H9 (cell line): ENCODE measurements at places on chromosomes 13 and 19.
A peak's percentile ranks its signal among the peaks of the same experiment; 100 is the strongest.

DNA sequence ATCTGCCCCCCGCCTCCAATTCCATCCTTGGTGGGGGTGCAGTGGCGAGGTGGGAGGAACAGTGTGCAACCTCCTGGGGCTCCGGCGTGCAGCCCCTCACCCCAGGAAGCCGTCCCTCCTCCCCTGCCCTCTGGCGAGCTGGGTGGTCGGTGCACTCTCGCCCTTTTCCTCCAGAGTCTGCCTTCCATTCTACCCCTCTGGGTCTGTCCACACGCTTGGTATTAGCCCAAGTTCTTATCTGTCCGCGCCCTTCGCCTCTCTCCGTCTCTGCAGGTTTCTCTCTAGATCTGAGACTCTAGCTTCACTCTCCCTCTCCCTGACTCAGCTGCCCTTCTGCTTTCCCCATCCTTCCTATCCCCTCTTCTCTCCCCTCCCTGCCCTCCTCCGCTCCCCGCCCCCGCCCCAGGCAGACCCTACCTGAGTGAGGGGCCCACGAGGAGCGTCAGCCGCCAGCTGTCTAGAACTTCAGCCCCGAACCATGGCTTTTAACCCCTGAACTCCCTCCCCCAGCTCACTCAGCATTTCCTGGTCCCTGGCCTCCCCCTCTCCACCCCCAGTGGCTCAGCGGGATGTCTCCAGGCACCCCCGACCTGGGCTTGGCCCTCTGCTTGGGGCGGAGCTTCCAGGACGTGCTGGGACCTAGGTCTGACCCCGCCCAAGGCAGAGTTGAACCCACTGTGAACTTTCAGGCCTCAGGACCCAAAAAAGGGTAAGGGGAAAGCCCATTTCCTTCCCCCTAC lies 499 bp upstream of the KLK13 start:
- DNase-seq = peak; percentile 28

DNA sequence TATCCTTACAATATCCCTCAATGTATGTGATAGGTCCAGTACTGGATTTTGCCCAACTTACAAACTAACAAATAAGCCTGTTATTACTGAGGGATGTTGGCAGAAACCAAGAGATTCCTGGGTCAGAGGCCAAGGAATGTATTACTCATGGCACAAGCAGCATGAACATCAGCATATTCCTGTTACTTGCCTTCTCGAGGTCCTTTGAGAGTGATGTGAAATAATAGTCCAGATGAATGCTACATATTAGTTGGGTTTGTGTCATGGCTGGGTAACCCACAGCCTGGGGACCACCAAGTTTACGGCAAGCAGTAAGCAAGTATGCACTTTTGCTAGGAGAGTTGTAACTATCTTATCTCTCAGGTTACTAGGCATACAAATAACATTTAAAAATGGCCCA lies 384.5 kb upstream of the GPC6 start:
- DNase-seq = no peak

DNA sequence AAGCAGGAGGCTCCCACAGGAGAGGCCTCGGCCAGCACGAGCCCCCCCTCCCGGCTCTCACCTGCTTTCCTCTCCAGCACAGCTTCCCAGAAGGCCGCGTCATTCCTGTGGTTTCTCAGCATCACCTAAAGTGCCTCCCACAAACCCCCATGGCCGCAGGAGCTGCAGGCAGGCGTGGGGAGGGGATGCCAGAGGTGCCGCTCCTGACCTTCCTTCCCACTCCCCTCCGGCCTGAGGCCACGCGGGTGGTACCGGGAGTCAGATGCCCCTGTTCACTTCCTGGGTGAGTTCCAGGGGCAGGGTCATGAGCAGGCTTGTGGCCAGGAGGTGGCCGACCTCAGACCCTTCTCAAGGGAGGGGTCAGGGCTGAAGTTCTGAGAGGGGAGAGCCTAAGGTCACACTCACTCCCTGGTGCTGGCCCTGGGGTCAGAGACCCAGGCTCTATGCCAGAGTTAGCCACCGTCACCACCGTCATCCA lies 14.4 kb upstream of the NPAS1 start:
- DNase-seq = peak; percentile 41

GRCh38 chr13:105920370-105920769 lies 615.1 kb downstream of the EFNB2 start:
- DNase-seq = no peak

DNA sequence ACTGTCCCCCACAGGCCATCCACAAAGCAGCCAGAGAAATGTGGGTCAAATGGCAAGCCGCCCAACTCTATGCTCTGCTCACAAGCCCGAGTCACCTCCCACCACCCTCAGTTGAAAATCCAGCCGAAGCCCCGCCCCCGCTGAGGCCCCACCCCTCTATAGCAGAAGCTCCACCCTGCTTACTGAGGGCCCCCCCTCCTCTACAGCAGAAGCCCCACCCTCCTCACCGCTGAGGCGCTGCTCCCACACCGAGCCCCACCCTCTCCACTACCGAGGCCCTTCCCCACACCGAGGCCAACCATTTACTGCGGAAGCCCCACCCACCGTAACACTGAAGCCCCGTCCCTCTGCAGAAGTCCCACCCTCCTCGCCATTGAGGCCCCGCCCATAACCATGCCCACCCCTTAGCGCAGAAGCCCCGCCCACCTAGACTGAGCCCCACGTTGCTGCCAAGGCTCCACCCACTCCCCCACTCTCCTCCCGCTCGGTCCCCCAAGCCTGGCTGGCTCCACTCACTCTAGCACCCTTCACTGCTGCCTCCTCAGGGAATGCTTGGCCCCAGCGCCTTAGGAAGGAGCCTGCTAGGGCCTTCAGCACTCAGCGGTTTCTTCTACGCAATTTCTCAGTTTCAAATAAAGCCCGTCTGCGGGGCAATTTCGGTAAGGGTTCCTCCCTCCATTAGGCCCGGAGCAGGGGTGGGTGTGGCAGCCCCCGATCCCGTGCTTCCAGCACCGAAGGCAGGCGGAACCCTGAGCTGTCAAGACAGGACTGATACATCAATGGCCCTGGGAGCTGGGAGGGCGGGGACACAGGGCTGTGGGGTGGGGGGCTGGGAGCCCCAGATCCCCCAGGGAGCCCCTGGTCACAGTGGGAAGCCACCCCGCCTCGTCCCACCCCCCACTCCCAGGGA lies 9.0 kb upstream of the MYDGF start:
- peak; percentile 98 for DNase-seq

GRCh38 chr13:114032126-114032799 lies 58.4 kb upstream of the C13orf46 start:
- DNase-seq = no peak

GRCh38 chr19:35031072-35031881 lies 1.0 kb downstream of the SCN1B start:
- DNase-seq = peak; percentile 70

- DNase-seq = no peak
Measured at GRCh38 chr19:51576850-51577249, 5.8 kb downstream of the ZNF175 start.
